C1 segment of cervical spinal cord (tissue), 14 donors: ENCODE measurements at places on chromosomes 2 and 18.

DNA sequence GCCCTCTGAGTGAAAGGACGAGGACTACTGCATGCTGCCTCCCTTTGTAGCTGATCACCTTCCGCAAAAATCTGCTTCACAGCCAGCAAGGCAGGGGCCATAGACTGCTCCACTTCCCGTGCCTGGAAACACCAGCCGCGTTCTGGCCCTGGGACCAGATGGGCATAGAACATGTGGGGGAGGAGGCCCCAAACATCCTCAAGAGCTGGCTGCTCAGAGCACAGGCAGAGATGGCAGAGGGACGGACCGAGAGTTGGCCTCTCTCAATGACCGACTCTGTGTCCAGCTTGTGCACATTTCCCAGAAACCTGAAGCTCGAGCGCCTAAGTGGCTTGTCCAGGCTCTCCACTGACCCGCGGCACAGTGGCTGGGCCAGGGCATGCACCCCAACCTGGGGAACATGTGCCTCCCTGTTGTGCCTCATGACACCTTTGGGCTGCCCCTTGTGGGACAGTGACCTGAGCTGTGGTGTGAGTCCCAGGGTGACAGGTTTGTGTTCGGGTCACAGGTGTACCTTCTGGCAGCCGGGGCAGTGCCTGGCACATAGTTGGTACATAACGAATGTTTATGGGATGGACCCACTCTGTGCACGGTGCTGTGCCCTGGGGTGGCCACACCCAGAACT lies 9.1 kb downstream of the KCNF1 start:
- no peak for DNase-seq

- no peak for DNase-seq
These were observed 5.5 kb downstream of the ATP6V1B1 start for GRCh38 chr2:70941186-70941585.

- no peak for DNase-seq
These were observed 236.0 kb downstream of the CYRIA start for GRCh38 chr2:16429431-16430145.

- no peak for DNase-seq
These were observed 24.3 kb upstream of the COPS8 start for GRCh38 chr2:237061356-237061755.

DNA sequence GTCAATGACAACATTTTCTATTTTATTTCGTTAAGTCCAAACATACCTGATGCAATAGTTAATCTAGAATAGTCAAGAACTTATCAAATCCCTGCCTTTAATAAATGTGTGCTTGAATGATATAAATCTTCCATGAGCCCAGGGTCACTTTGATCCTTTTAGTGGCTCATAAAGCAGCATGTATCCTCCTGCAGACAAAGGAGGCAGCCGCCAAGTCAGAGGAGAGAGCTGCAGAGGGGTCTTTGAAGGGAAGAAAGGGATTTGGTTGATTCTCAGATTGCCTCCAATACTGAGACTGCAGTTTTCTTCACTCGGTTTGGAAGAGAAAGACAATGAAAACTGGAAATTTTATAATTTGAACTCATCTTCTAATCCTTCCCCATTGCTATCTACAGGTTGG lies 378.4 kb upstream of the PIK3C3 start:
- DNase-seq, result no peak
